ENCODE measurements at places on chromosomes 5 and 9.

- DNase-seq = no peak
These were observed 117.6 kb downstream of the PIP5K1B start for GRCh38 chr9:68822596-68823165.

DNA sequence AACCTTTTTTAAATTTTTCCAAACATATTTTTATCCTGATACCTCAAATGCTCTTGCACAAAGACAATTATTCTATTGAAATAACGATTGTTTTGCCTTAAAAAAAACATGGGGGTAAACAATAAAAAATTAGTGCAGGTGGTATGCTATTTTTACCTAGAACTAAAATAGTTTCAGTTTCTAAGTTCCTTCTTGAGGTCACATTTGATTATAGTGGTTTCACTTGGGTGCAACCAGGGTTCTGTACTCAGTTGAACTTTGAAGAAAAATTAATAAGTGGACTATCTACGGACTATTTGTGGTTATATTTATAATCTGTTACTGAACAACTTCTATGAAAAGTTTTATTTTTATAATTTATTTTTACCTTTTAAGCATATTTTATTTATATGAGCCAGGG, 387.1 kb upstream of the IZUMO3 start:
- DNase-seq = no peak

DNA sequence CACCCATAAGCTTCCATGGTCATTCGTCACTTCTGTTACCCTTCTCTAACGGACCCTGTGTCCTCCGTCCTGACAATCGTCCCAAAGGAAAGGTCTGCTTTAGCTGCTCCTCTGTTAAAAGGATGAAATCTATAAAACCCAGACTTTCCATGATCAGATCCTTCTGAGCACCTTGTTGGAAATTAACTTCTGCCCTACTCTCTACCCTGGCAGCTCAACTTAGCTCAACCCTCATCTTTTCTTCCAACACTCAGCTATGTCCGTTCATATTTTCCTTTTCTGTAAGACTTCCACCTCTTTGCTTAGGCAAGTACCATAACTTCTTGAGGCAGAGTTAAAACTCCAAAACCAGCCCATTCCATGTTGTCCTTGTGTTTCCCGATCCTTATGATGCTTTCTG, 205.4 kb downstream of the SPATA31A6 start:
- DNase-seq = no peak

DNA sequence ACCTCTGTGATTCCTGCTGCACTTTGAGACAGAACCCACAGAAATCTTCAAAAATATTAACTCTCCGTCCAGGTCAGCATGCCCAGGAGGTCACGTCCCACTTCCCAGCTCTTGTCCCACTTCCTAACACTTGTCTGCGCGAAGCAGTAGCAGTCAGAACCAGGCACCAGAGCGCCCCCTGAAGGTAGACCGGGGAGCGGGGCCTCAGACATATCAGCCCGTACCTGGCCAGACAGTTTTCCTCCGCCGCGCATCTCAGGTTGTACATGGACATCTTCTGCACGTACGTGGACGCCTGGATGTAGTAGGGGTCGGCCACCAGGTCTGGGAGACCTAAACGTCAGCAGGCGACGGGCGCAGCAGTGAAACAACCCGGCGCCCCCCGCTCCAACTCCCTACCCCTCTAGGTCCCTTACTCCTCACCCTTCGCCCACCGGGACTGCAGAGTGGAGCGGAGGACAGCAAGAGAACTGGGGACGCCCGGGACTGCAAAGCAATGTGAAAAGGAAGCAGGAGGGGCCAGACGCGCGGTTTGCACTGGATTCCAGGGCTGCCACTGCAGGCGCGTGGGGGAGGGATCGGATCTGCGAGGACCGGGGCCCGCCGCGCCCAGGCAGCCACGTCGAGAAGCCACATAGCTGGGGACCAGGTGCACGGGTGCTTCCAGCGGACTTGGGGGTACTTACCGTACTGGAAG, 1.2 kb downstream of the LOX start:
- DNase-seq = peak; percentile 81

- DNase-seq = peak; percentile 63
These were observed 2.0 kb upstream of the PFN3 start for GRCh38 chr5:177402271-177403043.

- peak; percentile 49 for DNase-seq
These were observed 23.9 kb downstream of the CLTA start for GRCh38 chr9:36214571-36214970.

DNA sequence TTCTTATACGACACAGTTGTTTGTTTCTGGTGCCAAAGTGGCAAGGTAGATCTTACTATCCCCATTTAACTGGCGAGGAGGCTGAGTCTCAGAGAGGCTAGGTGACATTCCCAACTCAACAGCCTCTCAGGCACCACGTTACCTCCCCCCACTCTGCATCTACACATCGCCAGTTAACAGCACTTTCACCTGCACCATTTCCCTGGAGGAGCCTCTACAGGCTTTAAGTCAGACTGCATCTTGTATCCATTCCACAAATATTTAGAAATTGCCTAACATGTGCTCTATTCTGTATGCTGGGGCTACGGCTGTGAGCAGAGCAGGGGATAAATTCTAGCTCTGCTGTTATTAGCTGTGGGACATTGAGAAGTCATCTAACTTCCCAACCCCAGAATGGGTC, 168.6 kb downstream of the INSYN2B start:
- no peak for DNase-seq

DNA sequence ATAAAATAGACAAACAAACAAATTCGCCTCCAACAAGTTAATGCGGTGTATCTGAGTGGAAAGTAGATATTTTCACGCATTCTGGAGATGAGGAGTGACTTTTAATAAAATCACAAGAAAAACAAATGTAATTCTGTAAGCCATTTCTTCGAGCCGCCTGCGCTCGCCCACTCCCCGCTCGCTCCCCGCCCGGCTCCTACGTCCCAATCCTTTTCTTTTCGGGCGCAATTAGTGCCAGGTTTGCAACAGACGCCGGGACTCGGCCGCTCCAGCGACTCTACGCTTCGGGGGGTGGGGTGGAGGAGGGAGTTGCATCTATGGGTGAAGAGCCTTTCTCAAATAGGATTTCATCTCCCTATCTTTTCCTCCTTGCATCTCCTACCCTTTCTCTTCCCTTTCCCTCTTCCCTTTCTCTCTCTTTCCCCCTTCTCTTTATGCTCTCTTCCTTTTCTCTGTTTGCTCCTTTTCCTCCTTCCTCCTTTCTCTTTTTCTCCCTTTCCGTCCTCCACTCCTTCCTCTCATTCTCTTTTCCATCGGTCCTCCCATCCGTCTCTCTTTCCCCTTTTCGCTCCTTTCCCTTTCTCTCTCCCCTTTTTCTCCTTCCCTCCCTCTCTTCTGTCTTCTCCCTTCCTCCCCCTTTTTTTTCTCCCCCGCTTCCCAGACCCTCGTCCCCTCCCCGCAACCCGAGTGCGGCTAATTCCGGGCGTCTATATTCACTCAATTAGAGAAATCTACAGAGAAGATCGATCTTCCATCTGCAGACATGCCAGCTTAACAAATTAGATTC, 6.1 kb upstream of the OTP start:
- no peak for DNase-seq

DNA sequence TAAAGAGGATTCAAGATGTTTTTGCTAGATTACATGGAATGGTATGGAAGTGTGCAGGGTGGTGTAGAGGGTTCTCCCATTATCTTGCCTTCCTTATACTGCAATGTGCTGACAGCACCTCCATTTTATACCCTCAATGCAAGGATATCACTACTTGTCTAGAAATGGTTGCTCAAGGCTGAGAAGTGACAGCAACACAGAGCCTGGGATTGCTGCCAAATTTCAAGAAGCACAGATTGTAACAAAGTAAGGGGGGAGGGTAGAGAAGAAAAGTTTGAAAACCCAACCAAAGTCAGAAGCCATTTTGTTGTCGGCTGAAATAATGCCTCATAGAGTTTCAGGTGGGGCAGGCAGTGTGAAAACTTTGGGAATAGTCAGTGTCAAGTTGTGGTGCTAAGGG, 29.8 kb downstream of the PCDHAC2 start:
- DNase-seq = no peak
